ENCODE measurements at places on chromosomes 12 and 14.

GRCh38 chr12:25496098-25496587 lies 56.9 kb downstream of the LMNTD1 start:
- no peaks in the 10 kb centered on the region for H3K27me3 ChIP-seq
- no peak overlapping the region for H3K27ac ChIP-seq
- no peak for DNase-seq
- no peaks in the 10 kb centered on the region for H3K36me3 ChIP-seq
- no peak overlapping the region for H3K4me3 ChIP-seq

GRCh38 chr14:69281450-69282169 lies 21.7 kb downstream of the GALNT16 start:
- H3K4me3 ChIP-seq: no peak overlapping the region
- no peak for DNase-seq
- no peak overlapping the region for H3K27ac ChIP-seq
- H3K4me1 ChIP-seq: no peaks in the 10 kb centered on the region
- H3K27me3 ChIP-seq: no peaks in the 10 kb centered on the region

GRCh38 chr14:51848120-51848519 lies 12.3 kb upstream of the GNG2 start:
- peaks cover 2% of the 10 kb centered on the region for H3K27me3 ChIP-seq
- H3K27ac ChIP-seq: peak overlapping the region; percentile 95
- H3K36me3 ChIP-seq: peaks cover 30% of the 10 kb centered on the region
- peaks cover 95% of the 10 kb centered on the region for H3K4me1 ChIP-seq
- peak overlapping the region; percentile 51 for H3K4me3 ChIP-seq
- DNase-seq: no peak

GRCh38 chr12:47997321-47997720 lies 7.0 kb downstream of the COL2A1 start:
- peaks cover 15% of the 10 kb centered on the region for H3K4me1 ChIP-seq
- no peak overlapping the region for H3K4me3 ChIP-seq
- no peak for DNase-seq

- no peak overlapping the region for H3K4me3 ChIP-seq
- peaks cover 36% of the 10 kb centered on the region for H3K36me3 ChIP-seq
- peaks cover 47% of the 10 kb centered on the region for H3K4me1 ChIP-seq
- no peak for DNase-seq
Measured at GRCh38 chr12:843609-844008, 91.2 kb downstream of the WNK1 start.

DNA sequence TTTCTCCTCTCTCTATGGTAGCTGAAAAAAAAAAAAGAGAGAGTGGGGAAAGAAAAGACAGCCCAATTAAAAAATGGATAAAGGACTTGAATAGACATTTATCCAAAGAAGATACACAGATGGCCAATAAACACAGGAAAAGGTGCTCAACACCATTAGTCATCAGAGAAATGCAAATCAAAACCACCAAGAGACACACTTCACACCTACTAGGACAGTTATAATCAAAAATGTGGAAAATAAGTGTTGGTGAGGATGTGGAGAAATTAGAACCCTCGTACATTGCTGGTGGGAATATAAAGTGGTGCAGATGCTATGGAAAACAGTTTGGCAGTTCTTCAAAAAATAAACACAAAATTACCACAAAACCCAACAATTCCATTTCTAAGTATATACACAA lies 172.4 kb upstream of the GRIN2B start:
- peaks cover 11% of the 10 kb centered on the region for H3K4me1 ChIP-seq
- peaks cover 2% of the 10 kb centered on the region for H3K27me3 ChIP-seq
- no peak for DNase-seq
- H3K27ac ChIP-seq: no peak overlapping the region
- H3K4me3 ChIP-seq: no peak overlapping the region

DNA sequence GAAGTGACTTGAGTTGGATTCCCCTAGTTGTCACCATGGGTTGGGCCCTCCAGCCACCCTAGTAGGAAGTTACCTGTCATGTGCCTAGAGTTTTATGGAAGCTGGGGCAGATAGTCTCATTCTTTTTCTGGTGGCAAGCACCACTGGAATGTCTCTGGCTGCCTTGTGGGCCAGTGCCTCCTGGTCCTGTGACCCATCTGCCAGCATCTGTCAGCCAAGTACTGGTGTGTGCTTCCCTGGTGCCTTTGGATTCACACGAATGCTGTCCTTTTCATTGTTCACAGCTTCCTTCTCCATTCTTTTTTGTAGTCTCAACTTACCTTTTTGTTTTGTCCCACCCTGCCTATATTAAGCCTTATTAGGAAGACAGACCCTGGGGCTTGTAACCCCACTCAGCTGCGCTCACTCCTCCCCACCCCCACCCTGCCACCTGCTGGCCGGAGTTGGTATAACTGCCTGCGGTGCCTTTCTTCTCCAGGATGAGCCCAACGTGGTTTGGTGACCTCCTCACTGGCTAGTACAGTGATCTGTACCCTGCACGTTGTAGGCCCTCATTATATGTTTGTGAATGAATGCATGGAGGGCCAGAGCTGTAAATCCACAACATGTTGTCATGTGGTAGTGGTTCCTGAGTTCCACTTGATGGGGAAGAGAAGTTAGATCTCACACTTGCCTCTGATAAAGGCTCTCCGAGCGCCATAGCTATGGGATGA lies 125.7 kb downstream of the TSPAN9 start:
- DNase-seq: peak; percentile 77
- H3K36me3 ChIP-seq: no peaks in the 10 kb centered on the region
- H3K27ac ChIP-seq: no peak overlapping the region
- H3K4me3 ChIP-seq: no peak overlapping the region
- peaks cover 9% of the 10 kb centered on the region for H3K4me1 ChIP-seq
- H3K27me3 ChIP-seq: peaks cover 39% of the 10 kb centered on the region

DNA sequence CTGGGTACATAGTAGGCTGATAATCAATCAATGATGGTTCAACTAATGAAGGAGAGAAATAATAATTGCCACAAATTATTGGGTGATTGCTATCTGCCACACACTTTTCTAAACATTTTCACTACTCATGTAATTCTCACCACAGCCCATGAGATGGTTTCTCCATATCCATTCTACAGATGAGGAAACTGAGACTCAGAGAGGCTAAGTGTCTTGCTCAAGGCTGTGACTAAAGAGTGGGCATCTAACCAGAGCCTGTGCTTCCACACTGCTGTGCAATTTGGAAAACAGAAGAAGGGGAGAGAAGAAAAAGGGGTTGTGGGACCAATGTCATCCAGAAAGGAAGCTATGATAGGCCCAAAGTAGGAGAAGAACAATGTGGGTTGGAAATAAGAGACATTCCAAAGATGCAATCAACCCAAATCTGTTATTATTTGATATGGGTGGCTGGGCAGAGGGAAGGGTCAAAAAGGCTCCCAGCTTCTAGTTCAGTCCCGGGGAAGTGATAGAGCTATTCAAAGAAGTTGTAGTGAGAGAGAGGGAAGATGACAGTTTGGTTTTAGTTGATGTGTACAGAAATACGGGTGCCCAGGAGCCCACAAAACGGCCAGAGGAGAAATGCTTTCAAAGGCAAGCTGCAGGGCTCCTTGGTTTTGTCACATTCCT lies 483 bp upstream of the NR1H4 start:
- no peaks in the 10 kb centered on the region for H3K36me3 ChIP-seq
- DNase-seq: no peak
- H3K27me3 ChIP-seq: peaks cover 3% of the 10 kb centered on the region
- no peak overlapping the region for H3K27ac ChIP-seq
- H3K4me3 ChIP-seq: no peak overlapping the region

- DNase-seq: no peak
- H3K4me3 ChIP-seq: no peak overlapping the region
- H3K27ac ChIP-seq: no peak overlapping the region
Measured at GRCh38 chr14:89697281-89698060, 257.1 kb downstream of the EFCAB11 start.

DNA sequence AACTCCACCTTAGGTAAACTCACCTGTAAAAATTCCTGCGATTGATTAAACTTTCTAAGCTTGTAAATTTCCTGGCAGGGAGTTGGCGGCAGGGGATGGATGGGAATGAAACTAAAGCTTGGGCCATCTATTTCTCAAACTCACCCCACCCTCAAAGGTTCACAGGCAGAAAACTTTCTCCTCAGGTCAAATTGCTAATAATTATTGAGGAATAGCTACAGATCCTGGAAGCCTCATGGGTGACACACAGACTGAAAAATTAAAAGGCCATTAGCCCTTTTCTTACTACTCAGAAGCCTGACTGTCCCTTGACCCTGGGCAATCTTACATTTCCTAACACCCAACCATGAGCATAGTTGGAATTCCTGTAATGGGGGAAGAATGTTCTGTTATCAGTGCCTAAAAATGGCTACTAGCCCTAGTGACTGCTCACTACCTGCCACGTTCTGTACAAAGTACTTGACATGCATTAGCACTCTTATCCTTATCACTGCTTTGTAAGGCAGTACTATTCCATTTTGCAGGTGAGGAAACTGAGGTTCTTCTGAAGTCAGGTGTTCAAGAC lies 12.4 kb upstream of the SYNDIG1L start:
- H3K36me3 ChIP-seq: no peaks in the 10 kb centered on the region
- H3K27me3 ChIP-seq: peaks cover 20% of the 10 kb centered on the region
- no peaks in the 10 kb centered on the region for H3K4me1 ChIP-seq
- no peak overlapping the region for H3K27ac ChIP-seq
- DNase-seq: no peak

- H3K4me1 ChIP-seq: no peaks in the 10 kb centered on the region
- H3K27me3 ChIP-seq: peaks cover 10% of the 10 kb centered on the region
- H3K36me3 ChIP-seq: no peaks in the 10 kb centered on the region
- no peak overlapping the region for H3K27ac ChIP-seq
Measured at GRCh38 chr14:53927171-53927570, 29.5 kb downstream of the BMP4 start.

- H3K27me3 ChIP-seq: no peaks in the 10 kb centered on the region
- DNase-seq: no peak
- peaks cover 40% of the 10 kb centered on the region for H3K4me1 ChIP-seq
- H3K4me3 ChIP-seq: no peak overlapping the region
- H3K27ac ChIP-seq: peak overlapping the region; percentile 12
- H3K36me3 ChIP-seq: no peaks in the 10 kb centered on the region
Measured at GRCh38 chr12:89179983-89180382, 172.3 kb downstream of the DUSP6 start.

DNA sequence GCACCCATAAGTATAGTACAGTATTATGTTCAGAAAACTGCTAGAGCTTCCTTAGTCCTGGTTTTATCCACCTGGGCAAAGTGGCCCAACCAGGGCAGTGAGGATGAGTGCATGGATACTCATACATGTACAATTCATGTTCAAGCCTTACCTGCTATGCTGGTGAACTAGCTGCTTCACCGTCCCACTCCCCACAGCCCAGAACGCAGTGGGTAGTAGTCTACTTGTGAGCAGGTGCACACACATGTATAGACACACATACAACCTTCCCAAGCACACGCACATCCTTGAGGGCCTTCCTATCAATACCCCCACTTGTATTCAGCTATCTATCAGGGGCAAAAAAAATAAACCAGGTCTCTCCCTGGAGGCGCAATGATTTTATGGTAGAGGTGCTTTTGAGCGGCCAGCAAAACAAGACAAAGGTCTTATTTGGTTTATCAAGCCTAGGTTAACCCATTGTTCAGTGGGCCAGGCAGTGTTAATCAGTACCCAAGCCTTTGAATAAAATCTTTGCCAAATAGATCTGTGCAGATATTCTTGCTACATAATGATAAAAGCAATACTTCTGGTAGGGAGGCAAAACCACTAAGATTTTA lies 69.8 kb downstream of the ZFP36L1 start:
- H3K27ac ChIP-seq: no peak overlapping the region
- H3K4me3 ChIP-seq: no peak overlapping the region
- no peaks in the 10 kb centered on the region for H3K27me3 ChIP-seq

- no peak for DNase-seq
- peak overlapping the region; percentile 32 for H3K4me3 ChIP-seq
- peaks cover 47% of the 10 kb centered on the region for H3K4me1 ChIP-seq
- H3K27me3 ChIP-seq: no peaks in the 10 kb centered on the region
- peak overlapping the region; percentile 84 for H3K27ac ChIP-seq
Measured at GRCh38 chr12:108825201-108825950, 32.0 kb downstream of the SSH1 start.

DNA sequence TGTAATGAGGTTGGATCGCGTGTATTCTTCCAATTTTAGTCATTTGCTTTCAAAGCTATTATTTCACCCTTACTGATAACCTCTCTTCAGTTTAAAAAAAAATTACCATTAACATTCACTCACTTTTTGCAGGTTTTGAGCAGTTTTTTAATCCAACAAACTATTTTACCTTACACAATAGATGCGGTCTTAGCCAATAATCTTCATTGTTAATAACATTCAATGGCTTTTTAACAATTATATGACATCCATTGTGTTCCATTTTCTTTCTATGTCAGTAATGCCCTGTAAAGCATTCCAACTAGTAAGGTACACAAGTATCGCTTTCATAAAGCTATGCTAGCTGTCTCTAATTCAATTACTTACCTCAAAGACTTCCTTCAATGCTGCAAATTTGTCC lies 18.9 kb upstream of the OTX2 start:
- no peak overlapping the region for H3K4me3 ChIP-seq
- H3K27ac ChIP-seq: no peak overlapping the region
- peaks cover 7% of the 10 kb centered on the region for H3K27me3 ChIP-seq
- DNase-seq: no peak

- no peak overlapping the region for H3K4me3 ChIP-seq
- no peak overlapping the region for H3K27ac ChIP-seq
- H3K4me1 ChIP-seq: no peaks in the 10 kb centered on the region
- H3K27me3 ChIP-seq: peaks cover 8% of the 10 kb centered on the region
- no peaks in the 10 kb centered on the region for H3K36me3 ChIP-seq
- DNase-seq: no peak
Measured at GRCh38 chr12:13289653-13290289, 93.2 kb downstream of the EMP1 start.

DNA sequence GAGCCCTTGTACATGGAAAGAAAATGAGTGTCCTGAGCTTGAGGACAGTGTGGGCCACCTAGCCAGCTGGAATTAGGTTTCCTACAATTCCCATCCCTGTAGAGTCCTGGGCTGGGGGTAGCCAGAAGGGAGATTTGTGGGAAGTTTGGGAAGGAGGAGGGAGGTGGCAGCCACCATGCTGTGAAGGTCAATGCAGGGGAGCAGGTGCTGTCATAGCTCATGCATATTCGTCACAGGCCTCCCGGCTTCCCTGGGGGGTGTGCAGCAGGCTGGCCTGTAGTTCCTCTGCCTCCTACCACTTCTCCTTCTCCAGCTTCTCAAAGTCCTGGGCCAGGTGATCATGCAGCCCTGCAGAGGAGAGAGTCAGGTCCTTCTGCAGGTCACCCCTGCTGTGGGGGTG lies 121.3 kb downstream of the TBX3 start:
- no peaks in the 10 kb centered on the region for H3K36me3 ChIP-seq
- H3K27me3 ChIP-seq: peaks cover 2% of the 10 kb centered on the region
- no peak overlapping the region for H3K4me3 ChIP-seq
- DNase-seq: no peak

- no peak overlapping the region for H3K4me3 ChIP-seq
- DNase-seq: peak; percentile 38
- no peaks in the 10 kb centered on the region for H3K27me3 ChIP-seq
Measured at GRCh38 chr12:56601503-56601902, 28.6 kb downstream of the BAZ2A start.

All from activated naive CD8-positive, alpha-beta T cell treated with anti-CD3 and anti-CD28 coated beads, Interleukin-2, amount 50 U/mL, for 24 hours (primary cell).